Activated CD8-positive, alpha-beta memory T cell treated with anti-CD3 and anti-CD28 coated beads for 1 hour (primary cell): ENCODE measurements at places on chromosomes 16 and 17.

GRCh38 chr17:49585422-49586027 is 9.9 kb downstream of the NXPH3 start:
- no peak for DNase-seq

GRCh38 chr16:8632675-8633182 is 11.2 kb downstream of the METTL22 start:
- DNase-seq = no peak

DNA sequence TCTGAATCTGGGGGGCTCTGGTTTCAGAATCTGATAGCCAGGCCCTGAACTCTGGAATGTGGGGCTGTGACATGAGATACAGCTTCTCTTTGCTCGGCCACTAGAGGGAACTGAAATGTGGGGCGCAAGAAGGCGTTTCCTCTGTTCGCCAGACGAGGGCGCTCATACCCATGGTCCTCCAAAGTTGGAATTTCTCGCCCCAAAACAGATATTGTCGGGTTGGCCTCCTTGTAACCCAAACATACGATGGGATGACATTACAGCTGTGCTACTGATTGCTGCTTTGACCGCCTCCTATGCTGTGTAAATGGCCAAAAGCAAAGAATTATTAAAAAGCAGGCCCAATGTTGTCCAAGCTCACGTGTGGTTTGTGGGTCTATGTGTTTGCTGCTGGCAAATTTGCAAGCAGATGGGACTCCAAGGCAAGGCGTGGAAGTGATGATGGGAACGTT is 13.1 kb upstream of the MSI2 start:
- DNase-seq = peak; percentile 61

DNA sequence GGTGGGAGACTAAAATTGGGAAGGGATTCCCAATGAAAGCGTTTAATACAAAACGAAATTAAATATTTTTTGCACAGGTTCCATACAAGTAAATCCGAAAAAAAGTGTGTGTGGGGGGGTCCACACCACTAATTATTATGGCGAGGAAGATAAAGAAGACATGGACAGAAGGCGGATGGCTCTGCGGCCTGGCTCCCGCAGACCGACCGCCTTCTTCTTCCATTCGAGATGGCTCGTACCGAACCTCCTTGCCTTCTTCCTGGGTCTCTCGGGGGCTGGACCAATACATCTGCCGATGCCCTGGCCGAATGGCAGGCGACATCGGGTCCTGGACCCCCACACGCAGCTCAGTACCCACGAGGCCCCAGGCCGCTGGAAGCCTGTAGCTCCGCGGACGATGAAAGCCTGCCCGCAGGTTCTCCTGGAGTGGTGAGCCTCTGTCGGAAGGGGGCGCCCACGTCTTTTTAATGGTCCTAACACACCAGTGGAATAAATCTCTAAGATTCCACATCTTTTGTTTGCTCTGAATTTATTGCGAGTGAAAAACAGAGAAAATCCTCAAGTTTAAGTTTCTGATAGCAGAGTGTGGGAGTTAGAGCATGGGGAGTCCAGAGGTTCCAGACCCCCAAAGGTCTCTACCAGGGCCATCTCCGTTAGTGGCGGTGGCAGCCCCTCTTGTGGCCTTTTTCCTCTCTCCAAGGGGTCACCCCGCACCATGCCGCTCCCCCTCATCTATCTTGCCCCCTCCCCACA is 1.4 kb downstream of the PRAC2 start:
- peak; percentile 66 for DNase-seq

DNA sequence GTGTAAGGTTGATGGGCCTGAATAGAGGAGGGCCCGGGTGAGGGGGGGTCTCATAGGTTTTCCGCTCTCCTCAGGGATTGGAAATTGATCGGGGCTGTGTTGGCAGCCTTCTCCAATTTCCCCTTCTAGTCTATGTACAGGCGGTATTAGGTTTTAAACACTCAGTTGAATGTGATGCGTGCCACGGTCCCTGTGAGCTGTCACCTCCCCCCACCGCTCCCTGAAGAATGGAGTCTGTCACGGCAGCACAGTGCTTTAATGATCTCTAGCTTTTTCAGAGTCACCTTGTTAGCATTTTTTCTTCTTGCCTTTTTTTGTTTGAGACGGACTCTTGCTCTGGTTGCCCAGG is 800 bp downstream of the COX4I1 start:
- DNase-seq = no peak

GRCh38 chr17:6682339-6682738 is 30.8 kb downstream of the C17orf100 start:
- DNase-seq = no peak

DNA sequence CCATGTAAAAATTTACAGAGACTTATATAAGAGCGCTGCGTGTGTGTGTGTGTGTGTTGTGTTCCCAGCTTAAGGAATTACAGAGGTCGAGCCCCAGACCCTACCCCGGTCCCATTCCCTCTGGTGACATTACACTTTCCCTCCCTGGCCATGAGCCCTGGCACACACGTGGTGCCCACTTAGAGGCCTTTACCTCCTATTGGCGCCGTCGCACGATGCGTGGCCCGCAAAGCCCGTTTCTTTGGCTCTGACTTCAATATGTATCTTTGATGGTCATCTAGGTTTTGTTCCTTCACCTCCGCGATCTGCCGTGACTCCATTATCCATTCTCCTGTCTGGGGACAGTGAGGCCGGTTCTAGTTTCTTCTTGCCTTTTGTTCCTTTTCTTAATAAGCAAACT is 96.9 kb upstream of the CHMP6 start:
- no peak for DNase-seq

- DNase-seq = no peak
Observed at GRCh38 chr17:81241648-81242420, 2.7 kb downstream of the NDUFAF8 start.

GRCh38 chr17:2075336-2076086 is 20.6 kb downstream of the HIC1 start:
- DNase-seq = no peak

GRCh38 chr16:73966851-73967250 is 329.8 kb upstream of the PSMD7 start:
- no peak for DNase-seq

DNA sequence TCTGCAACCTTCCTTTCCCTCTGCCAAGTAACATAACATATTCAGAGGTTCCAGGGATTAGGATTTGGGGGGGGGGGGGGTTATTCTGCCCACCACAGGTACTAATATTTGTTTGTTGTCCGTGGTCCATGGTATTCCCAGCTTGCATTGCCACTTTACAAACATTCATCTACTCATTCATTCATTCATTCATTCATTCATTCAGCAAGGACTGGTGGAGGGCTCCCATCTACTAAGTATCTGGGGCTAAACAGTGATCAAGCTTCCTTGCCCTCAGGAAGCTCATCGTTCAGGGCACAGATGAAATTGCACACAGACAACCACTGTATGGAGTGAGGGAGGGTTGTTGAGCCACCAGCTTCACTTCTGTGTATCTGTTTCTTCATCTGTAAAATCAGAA is 45.8 kb upstream of the NDRG4 start:
- no peak for DNase-seq

GRCh38 chr17:15036238-15036637 is 228.9 kb downstream of the PMP22 start:
- no peak for DNase-seq

GRCh38 chr17:72344613-72345012 is 223.8 kb downstream of the SOX9 start:
- DNase-seq = no peak

- no peak for DNase-seq
Observed at GRCh38 chr16:79395591-79395990, 204.9 kb downstream of the MAF start.

- DNase-seq = no peak
Observed at GRCh38 chr16:86424985-86425384, 85.3 kb upstream of the FOXF1 start.

- DNase-seq = no peak
Observed at GRCh38 chr17:63039899-63040602, 74.0 kb downstream of the TANC2 start.

DNA sequence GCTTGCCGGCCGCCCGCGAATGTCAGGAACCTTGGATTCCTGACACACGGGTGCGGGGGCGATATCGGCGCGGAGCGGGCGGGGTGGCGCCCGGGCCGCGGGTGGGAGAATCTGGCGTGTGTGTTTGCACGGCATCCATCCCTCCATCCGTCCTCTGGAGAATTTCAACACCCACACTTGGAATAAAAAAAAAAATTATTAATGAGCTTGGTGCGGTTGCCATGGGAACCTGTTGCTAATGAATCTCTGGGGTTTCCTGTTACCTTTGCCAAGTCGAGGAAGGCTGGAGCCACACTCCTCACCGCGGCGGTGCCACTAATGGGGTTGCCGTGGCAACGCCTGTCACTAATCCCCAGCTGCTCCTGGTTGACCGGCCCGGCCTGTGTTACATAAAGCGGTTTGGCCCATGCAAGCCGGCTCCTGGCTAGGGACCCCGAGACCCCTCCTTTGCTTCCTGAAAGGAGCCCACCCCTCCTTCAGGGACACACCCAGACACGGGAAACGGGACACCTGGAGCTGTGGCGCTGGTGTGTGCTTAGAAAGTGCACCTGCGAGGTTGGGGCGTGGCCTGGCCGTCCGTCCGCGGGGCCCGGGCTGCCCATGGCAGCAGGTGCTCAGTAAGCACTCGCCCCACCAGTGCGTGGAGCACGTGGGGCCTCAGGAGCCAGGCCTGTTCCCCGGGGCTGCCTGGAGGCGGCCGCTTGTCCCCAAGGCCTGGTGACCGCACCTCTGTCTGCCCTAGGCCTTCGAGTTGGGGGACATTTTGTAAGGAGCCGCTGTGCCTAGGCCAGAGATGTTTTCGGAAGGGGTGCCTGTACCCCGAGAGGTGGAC is 14.6 kb downstream of the CACNA1H start:
- no peak for DNase-seq

DNA sequence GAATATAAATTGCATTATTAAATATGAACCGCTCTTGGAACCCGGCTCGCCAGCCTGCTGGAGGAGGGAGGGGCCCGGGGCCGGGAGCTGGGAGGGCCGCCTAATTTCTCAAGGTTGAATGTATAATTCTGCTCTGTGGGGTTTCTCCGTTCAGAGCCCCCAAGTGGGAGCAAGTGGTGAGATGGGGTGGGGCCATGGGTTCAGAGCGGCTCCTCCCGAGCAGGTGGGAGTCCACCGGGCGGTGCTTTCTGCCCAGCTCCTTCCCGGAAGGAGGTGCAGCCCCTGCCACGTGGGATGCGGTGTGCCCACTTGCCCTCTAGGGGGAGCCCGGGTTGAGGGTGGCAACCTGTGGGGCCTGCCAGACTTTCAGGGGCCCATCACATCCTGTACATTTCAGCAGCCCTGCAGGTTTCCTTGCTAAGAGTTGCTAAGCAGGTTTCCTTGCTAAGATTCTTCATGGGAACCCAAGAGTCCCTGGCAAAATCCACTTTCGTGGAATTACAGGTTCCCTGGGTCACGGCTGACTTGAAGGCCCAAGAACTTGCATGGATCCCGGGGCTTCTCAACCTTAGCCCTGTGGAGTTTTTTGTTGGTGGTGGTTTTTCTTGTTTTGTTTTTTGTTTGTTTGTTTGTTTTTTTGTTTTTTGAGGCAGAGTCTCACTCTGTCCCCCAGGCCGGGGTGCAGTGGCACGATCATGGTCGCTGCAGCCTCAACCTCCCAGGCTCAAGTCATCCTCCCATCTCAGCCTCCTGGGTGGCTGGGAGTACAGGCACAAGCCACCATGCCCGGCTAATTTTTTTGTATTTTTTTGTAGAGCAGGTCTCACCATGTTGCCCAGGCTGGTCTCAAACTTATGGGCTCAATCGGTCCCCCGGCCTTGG is 196.7 kb upstream of the GSE1 start:
- DNase-seq = peak; percentile 44

- no peak for DNase-seq
Observed at GRCh38 chr16:72926177-72927070, 121.5 kb downstream of the ZFHX3 start.

DNA sequence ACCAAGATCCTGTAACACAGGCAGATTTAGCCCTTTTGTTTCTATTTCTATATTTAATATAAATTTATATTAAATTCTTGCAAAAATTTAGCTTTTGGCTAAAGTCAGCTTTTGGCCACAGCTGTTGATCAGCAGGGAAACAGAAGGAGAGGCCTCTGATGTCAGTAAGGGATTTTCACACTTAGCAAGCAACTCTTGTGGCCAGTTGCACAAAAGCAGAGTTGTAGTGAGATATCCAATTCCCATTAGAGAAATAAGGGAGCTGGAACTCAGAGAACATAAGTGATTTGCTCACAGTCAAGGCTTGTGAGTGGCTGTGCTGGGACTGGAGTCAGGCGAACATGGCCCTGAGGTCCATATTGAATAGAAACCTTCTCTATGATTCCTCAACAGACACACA is 16.7 kb upstream of the HEATR6 start:
- DNase-seq = no peak

DNA sequence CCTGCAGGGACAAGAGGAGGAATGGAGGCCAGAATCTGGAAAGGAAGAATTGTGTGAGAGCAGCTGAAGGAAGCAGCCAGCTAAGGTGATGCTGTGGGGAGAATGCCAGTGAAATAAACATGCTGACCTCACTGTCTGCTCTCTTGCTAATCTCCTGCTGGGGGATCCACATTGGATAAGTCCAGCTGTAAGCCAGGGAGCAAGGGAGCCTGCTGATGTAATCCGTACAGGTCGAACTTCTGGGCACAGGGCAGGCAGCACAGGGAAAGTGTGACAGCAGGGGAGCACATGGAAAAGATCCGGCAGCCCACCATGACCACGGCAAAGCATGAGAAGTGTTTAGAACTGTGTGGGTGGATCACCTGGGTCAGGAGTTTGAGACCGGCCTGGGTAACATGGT is 7.5 kb upstream of the XPO6 start:
- DNase-seq = no peak
